ENCODE measurements at places on chromosomes 1 and 21.

GRCh38 chr1:156773607-156774006 lies 6.3 kb downstream of the PRCC start:
- no peak for DNase-seq

DNA sequence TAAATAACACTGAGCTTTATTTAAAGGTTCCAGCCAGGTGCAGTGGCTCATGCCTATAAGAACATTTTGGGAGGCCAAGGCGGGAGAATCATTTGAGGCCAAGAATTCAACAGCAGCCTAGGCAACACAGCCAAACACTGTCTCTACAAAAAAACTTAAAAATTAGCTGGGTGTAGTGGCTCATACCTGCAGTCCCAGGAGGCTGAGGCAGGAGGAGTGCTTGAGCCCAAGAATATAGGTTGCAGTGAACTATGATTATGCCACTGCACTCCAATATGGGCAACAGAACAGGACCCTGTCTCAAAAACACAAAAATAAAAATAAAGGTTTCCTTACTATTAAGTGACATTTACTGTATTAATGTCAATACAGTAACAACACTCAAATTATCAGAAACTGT lies 2.1 kb downstream of the TAF12 start:
- no peak for DNase-seq

DNA sequence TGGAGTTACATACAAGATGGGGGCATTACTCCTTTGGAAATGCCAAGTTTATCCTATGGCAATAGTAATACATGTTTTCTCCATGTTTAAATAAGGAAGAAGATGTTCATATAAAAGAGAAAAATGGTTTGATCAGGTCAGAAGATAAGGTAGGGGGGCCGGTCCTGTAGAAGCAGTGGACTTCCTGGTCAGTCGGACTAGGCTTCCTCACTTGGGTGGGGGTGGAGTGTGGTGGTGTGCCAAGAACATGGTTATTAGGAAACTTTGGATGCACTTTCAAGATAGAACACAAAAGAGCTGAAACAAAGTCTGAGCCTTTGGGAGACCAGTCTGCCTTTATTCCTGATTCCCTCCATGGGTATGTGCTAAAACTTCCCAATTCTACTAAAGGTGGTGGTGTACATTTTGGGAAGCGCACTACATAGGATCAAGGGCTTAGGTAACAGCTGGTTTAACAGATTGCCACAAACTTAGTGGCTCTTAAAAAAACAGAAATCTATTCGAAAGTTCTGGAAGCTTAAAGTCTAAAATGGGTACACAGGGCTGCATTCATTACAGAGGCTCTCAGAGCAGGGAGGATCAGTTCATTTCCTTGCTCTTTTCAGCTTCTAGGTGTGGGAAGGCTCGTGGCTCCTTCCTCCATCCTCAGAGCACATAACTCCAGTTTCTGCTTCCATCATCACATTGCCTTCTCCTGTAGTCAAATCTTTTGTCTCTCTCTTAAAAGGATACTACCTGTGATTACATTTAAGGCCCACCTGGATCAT lies 64.6 kb downstream of the KDM1A start:
- no peak for DNase-seq

DNA sequence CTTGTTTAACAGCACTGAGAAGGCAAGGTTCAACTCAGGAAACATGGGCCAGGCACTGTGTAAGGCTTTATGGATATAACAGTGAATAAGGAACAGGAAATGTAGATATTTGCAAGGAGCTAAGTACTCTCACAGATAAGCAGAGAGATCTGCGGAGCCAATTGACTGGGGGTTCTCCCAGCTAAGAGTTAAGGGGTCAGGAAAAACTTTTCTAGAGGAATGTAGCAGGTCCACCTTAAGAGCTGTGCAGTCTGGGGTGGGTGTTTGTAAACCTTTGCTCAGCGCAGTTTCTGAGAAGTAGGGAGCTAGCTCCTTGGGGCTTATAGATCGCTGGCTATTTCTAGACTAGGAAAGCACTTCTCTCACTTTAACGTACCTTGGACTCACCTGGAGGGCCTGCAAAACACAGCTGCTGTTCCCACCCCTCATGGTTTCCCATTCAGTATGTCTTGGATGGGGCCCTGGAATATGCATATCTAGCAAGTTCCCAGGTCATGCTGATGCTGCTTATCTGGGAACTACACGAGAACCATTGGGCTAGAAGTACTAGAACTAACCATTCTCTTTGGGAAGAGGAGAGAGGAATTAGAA lies 51.7 kb downstream of the TLCD4 start:
- no peak for DNase-seq

DNA sequence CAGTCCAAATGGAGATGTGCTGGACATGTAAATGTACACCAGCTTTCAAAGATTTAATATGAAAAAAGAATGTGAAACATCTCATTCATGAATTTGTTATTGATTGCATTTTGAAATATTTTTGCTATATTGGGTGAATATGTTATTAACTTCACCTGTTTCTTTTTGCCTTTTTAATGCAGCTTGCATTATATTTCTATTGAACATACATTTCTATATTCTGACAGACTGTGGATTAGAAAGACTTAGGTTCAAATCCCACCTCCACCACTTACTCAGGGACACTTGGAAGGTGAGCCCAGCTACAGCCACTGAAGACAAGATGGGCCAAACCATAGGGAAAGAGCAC lies 37.8 kb downstream of the LRRN2 start:
- DNase-seq = no peak

- DNase-seq = no peak
These were observed 6.3 kb downstream of the NGF start for GRCh38 chr1:115331558-115332331.

- DNase-seq = no peak
These were observed 82.0 kb upstream of the RUNX3 start for GRCh38 chr1:25011943-25012638.

GRCh38 chr1:85608851-85609250 lies 28.3 kb downstream of the CCN1 start:
- DNase-seq = no peak

DNA sequence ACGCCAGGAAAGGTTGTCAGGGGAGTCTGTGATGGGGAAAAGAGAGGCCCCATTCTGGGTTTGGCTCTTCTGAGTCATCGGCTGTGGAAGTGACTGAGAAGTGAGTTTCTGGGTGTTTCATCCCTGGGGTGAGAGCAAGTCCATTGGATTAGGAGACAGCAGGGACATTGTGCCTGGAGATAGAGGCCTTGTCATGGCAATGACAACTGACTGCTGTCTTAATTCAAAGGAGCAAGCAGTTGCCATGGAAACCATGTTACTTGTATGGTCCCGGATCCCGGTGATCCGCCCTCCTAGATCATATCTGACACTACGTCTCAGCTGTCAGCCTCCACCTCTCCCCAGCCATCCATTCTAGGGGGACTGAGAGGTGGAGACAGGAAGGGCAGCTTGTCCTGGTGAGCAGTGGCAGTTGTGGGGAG lies 34.4 kb downstream of the KIAA0040 start:
- DNase-seq = no peak

DNA sequence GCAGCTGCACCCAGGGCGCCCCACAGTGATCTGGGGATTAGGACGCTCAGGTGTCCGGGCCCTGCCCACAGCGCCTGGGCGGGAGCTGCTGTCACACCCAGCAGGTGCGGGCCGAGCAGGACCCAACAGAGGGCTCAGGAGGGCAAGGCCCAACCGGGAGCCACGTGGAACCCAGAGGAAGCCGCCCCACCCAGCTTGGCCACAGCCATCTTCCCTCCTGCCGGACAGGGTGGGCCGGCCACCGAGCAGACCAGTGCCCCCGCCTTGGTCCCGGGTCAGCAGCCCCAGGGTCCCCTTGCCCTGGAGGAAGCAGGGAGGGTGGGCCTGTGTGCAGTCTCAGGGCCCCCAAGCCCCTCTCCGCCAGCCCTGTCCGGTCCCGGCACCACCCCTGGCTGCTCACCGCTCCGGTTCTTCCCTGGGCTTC lies 6.3 kb upstream of the TTLL10 start:
- no peak for DNase-seq

DNA sequence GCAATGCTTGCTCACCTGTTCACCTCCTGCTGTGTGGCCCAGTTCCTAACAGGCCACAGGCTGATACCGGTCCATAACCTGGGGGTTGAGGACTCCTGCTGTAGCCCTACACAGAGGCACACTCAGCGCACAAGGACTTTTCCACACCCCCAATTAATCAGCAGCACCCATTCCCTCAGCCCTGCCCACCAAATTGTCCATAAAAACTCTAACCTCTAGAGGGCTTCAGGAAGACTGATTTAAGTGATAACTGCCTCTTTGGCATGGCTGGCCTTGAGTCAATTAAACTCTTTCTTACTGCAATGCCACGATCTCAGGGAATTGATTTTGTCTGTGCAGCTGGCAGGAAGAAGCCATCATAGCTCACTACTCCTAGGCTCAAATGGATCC lies 71.3 kb upstream of the MUTYH start:
- DNase-seq = no peak

Measured in DMS79 (cell line).